ENCODE measurements at places on chromosomes 4 and X.

GRCh38 chrX:119755981-119756533, 2.3 kb upstream of the SOWAHD start:
- no peak for DNase-seq

DNA sequence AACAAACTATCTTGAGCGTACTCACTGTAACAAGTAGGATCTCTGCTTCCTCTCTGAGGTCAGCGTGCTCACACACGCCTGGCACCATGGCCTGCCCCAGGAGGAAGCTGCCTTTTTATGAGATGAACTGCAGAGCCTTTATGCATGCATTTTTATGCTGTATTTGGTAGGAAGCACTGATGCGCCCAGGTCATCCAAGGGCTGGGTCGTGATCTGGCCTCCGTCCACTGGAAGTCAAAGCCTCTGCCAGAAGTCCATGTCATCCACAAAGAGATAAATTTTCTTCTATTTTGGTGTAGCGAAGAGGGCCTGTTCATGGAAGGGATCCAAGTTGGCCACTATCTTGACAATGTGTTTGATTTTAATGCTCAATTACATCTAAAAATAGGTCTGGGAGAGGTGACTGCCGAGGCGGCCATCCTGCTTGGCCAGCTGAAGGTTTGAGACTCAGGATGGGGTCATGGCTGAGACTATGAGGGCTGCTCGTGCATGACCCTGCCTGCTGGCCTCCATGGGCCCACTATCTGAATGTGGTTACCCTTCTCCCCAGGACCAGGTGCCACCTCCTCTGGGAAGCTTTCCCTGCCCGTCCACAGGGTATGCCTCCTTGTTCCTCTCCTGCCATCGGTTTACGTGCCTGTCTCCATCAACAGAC, 50.3 kb downstream of the HTRA3 start:
- DNase-seq, result no peak

DNA sequence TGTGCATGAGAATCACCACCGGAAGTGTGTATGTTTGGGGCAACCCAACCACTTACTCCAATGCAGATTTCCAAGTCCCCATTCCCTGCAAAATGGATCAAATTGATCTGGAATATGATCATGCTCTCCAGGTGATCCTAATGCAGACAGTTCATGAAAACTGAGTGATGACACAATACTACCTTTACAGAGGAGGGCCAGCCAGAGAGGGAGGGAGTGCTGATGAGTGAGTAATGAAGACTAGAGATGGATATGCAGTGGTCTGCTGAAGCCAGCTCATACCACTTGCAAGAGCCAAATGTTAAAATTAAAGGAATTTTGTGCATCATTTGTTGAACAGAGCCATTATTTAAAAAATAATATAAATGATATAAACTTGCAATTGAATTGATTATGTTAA, 10.2 kb upstream of the CPE start:
- no peak for DNase-seq

GRCh38 chr4:163558539-163559044, 64.1 kb downstream of the TMA16 start:
- no peak for DNase-seq

GRCh38 chrX:15497865-15498264, 2.7 kb upstream of the BMX start:
- DNase-seq, result peak; percentile 50

DNA sequence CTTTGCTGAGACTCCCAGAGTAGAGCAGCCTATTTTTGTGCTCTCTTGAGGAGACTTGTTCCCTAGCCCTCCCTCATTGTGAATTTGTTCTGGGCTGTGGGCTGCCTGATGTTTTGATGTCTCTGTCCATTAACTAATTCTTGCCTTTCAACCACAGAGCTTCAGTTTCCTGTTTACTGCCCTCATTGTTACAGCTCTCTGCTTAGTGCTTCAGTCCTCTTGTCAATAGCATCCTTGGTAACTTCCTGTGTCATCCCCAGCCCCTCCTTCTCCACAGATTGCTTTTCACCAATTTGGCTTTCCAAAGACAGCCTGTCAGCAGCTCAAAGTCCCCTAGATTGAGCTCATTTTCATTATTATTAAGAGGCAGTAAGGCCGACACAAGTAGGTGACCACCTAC, 69.9 kb downstream of the COX7B2 start:
- DNase-seq, result no peak

DNA sequence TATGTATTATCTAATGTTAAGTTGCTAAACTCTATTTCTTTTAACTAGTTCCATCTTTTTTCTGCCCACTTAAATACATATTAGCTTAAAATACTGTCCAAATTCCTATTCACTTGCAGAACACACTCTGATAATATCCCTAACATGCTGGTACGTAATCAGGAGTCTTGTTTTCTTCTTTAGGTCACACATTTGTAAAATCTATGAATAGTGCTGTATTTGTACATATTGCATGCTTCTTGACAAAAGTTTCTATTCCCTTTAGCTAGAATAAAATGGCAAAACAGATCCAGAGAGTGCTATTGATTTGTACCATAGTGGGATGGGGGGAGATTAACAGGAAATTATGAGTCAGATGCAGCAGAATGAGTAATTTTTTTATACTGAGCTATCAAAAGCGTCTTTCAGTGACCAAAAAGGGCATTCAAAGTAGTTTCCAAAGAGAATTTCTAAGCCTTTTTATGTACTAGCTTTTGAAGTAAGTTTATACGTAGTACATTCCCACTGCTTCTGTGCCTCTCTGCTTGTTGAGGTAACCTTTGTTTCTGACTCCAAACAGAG, 126.5 kb downstream of the PTPN13 start:
- DNase-seq, result no peak

GRCh38 chrX:19568422-19568821, 53.1 kb upstream of the MAP3K15 start:
- no peak for DNase-seq

DNA sequence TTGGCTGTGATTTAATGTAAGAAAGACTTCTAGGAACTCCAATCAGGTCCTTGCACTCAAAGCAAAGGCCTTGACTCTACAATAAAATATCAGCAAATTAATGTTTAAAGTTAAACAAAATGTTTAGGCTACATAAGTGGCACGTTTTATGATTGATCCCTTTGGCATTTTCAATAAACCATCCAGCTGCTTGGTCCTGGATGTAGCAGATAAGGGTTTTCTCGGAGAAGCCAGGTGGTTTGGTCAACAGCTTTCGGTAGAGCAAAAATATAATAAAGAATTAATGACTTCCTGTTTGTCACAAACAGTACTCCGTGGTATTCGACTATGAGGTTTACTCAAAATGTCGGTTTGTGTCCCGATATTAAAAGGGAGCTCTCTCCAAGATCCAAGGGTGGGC, 95.8 kb downstream of the GEMIN8 start:
- no peak for DNase-seq

DNA sequence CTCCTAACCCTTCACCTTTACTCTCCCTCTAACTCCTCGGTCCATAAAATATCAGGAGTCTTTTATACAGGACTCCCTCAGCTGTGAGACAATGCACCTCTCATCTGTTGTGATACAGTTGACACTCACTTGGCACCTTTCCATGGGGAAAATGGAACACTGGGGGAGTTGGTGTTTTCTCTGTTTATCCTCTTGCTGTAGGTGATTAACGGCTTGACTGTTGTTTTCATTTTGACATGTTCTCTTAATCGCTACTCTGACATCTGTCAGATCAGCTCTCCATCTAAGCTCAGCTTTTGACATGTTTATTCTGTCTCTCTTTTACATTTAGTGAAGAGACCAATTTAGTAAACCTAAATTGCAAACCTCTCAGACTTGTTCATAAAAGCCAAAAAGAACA, 604.8 kb downstream of the TRAM1L1 start:
- DNase-seq, result no peak

GRCh38 chrX:71106427-71106826, at the start of gene CXorf65:
TSS of gene CXorf65 (minus strand) at chrX:71106740. CDS start at chrX:71106556, 184 bp downstream.
- no peak for DNase-seq
